ENCODE measurements at places on chromosomes 7 and 10. TPM values are rescaled to one million over a fixed set of nuclear protein-coding genes. Genes with fewer than 3 reads are reported as not detected.

The TMEM139 gene
- 0.20 TPM for total RNA-seq

GRCh38 chr7:47149208-47149839 is 432.6 kb downstream of the TNS3 start:
- DNase-seq = no peak

GRCh38 chr10:71613261-71613777 is 106.3 kb downstream of the C10orf105 start:
- no peak for DNase-seq

DNA sequence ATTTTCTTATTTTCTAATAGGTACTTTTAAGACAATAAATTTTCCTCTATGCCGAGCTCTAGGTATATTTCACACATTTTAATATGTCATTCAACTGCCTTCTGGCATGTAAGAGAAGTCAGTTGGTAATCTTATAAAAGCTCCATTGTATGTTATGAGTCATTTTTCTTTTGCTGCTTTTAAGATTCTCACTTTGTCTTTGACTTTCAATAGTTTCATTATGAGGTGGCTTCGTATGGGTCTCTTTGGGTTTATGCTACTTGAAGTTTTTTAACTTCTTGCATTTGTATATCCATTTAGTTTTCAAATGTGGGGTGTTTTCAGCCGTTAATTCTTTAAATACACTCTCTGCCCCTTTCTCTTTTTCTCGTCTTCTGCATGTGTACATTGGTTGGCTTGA is 80.5 kb downstream of the ABCA13 start:
- no peak for DNase-seq

GRCh38 chr7:110296321-110296720 is 794.6 kb upstream of the LRRN3 start:
- no peak for DNase-seq

DNA sequence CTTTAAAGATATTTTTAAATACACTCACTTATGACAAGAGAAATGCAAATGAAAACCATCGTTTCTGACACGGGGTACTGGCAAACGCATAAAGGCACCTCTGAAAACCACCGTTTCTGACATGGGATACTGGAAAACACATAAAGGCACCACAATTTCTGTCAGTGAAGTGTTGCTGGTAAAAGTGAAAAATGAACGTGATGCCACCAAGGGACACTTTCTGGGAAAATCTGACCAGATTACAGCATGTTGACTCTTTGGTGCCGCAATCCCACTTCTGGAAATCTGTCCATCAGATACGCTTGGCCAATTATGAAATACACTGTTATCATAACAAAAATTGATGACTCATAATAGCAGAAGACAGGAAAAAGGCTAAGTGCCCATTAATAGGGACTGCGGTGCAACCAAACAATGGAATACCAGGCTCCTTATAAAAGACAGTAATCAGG is 131.7 kb downstream of the ZMYND11 start:
- no peak for DNase-seq

GRCh38 chr10:47260505-47261111 is 39.4 kb upstream of the GDF10 start:
- no peak for DNase-seq

GRCh38 chr7:101555921-101556275 is 73.2 kb downstream of the MYL10 start:
- DNase-seq = no peak

The COL26A1 gene
- not detected for total RNA-seq

DNA sequence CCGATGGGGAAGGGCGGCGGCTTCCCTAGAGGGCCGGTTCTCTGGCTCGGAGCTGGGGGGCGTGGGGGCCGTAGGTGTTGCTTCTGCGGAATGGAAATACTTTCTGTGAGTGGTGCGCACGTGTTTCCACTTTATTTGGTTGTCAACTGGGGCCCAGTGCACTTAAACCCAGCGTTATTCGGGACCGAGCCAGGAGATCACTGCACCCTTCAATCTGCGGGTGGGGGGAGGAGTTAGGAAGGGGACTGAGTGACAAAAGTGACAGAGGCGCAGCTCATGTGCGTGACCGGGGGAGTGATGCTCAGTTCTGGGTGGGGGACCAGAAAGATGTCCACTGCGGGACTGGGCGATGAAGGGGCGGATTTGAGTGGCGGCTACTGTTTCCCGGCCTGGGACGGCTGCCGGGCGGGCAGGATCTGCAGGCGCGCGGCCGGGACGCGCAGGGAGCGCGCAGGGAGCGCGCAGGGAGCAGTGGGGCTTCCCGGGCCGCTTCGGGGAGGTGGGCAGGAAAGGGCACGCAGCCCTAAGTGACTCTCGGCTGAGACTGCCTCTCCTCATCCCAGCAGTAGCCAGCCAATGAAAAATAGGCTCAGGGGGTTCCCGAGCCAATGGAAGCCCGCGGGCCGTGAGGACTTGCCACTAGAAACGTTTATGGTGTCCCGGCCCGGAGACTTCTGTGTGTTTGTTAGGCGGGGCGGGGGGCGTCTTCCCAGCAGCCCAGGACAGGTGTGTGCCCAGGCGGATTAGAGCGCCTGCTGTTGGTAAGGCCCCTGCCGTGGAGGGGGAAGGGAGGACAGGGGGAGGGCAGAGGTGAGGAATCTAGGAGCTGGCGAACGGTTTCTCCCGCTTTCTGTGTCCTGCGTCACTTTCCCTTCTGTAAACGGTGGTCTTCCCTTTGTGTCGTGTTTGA is 54.3 kb upstream of the KDM7A start:
- DNase-seq = peak; percentile 61

The CCDC146 gene
- total RNA-seq = 10.5 TPM

DNA sequence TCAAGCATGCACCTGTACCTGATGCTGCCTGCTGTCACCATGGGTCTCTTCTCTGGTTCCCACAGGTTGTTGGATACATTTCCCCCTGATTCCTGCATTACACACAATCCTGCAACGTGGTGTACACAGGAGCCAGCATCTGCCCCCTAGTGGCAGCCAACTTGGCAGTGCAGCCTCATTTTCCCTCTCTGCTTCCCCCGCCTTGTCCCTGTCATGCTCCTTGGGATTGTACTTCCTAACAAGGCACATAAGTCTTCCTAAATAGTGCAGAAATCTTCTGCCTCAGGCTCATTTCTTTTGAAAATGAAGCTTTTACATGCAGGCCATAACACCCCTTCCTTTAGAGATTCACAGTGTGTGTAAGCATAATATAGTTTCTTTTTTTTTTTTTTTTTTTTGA is 387.5 kb downstream of the CCSER2 start:
- no peak for DNase-seq

The PDE6C gene
- total RNA-seq = not detected

- DNase-seq = no peak
Measured at GRCh38 chr7:645606-646005, 80.9 kb upstream of the DNAAF5 start.

The ASB10 gene
- total RNA-seq = not detected

The NKX1-2 gene
- total RNA-seq = not detected

GRCh38 chr7:155163696-155164095 is 93.6 kb downstream of the HTR5A start:
- no peak for DNase-seq

DNA sequence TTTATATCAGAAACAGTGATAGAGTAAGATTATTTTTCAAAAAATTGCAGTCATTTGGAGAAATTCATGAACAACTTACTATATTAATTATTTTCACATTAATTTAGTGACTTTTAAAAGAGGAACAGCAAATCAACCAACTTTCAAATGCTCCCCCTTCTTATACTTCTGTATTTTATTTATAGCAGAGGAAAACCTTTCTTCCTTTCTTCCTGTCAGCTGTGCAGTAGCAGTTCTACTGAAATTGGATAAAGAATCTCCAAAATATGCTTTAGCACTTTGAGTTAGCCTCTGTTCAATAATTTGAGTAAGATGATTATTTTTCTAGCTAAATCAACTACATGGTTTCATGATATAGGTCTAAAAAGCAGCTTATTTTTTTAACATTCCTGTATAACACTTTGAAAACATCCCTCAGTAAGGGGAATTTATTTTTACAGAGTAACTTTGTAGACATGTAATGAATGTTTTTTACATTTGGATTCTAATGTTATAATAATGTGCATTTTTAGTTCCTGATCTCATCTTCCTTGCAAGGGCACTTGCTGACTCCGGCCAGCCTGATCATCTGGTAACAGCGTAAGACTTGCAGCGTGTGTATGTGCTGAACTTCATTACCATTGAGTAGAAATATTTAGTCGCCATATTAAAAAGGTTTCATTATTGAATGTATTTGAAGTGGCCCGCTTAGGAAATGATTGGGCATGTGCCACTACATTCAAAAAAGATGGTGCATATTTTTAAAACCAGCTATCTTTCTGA is 158.3 kb upstream of the HDAC9 start:
- DNase-seq = no peak

DNA sequence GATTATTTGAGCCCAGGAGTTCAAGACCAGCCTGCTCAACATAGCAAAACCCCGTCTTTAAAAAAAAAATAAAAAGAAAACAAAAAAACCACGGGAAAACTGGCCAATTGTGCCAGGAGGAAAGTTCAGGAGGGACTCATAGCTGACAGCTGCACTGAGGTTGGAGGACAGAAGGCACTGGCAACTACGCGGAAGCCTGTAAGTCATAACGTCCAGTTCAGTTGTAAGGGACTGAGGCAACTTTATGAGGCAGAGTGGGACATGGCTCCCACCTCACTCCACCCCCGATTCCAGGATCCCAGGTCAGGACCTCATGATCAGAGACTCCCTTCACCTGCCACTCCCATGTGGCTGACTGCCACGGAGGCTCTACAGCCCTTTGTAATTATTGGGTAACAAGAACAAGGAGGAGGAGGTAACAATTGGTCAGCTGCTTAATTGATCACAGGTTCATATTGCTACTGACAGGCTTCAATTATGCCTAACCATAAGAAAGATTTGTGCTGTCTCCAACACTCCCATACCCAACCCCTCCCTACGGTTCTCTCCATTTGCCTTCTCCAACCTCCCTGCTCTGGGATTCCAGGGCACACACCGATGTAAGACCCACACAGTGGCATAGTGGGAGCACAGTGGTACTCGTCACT is 1.9 kb upstream of the CCL24 start:
- DNase-seq = no peak

DNA sequence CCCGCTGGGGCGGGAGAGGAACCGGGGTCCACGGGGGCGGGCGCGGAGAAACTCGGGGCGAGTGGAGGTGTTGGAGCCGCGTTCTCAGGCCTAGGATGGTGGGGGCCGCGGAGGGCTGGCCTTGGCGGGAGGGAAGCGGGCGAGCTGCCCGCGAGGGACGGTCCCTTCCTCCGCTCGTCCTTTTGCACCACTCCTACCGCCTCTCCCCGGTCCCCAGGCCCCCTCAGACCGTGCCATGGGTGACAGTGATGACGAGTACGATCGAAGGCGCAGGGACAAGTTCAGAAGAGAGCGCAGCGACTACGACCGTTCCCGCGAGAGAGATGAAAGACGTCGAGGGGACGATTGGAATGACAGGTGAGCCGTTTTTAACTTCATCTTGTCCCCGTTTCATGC is 451 bp downstream of the SRRT start:
- DNase-seq = no peak

The WASHC2A gene
- 44.8 TPM for total RNA-seq

DNA sequence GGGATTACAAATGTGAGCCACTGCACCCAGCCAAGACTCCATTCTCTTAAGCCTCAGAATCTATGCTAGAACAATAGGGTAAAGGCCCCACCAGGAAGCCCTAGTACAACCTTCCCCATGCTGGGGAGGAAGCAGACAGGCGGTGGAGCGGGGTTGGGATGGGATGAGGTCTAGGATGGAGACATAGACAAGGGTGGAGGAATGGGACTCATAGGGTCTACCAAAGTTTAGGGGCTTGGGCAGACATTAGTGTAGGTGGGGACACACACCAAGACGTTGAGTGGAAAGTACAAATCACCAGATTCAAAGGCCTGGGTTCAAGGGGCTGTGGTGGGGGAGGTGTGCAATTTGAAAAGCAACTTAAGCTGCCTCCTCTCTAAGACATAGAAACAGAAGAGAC is 19.3 kb downstream of the PRSS2 start:
- no peak for DNase-seq

- DNase-seq = no peak
Measured at GRCh38 chr7:123230603-123231002, 30.8 kb upstream of the SLC13A1 start.

DNA sequence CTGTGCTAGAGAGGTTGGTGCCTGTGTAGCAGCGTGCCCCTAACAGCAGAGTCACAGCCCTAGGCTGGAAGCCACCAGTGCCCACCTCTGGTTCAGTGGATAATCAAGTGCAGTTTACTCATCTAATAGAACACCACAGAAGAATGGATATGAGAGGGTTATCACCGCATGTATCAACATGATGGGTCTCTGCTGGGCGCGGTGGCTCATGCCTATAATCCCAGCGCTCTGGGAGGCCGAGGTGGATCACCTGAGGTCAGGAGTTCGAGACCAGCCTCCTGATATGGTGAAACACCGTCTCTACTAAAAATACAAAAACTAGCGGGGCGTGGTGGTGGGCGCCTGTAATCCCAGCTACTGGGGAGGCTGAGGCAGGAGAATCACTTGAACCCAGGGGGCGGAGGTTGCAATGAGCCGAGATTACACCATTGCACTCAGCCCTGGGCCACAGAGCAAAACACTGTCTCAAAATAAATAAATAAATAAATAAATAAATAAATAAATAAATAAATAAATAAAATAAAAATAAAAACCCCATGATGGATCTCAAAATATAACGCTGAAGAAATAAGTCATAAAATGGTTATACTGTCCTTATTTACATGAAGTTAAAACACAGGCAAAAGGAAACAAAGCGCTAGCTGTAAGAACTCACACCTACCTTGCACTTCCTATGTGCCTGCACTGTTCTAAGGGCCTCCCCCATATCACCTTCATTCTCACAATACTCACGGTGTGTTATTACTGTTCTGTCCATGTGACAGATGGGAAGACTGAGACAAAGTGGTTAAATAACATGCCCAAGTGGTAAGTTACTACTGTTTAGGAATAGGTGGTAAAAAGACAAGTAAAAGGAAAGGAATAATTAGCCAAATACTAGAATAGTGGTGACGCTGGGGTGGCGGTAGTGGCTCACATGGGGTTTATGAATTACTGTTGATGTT is 70.9 kb downstream of the AMZ1 start:
- DNase-seq = no peak

The FAM200A gene
- 1.8 TPM for total RNA-seq

DNA sequence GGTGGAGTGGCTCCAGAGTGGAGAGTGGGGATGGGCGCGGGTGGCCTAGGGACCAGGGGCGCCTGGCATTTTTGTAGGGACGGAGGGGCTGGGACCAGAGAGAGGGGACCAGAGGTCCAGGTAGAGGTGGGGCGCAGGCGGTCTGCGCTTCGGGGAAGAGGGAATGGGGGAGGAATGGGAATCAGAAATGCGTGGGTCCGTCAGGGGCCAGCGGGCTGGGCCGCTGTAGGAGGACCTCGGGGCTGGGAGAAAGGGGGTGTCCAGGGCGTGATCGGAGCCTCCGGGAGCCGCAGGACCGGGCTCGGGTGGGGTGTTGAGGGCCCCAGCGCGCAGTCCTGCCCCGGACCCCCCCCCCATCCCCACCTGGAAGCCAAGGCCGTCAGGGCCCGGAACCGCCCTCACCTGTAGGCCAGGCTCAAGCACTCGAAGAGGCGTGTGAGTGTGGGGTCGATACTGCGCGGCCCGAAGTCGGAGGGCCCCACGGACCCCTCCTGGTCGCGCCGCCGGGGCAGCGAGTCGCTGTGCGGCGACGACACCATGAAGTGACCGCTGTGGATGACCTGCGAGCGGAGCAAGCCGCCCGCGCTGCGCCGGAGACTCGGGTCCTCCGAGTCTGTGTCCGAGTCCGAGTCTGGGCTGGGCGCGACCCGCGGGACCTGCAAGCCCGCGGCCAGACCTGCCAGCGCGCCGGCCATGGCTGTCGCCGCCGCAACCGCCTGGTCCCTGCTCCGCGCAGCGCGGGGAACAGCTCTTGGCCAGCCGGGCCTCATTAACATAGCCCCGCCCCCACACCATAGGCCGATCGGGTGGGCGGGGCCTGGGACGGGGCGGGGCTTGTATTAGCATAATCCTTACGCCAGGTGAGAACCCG is at the start of gene MLXIPL:
TSS of gene MLXIPL (minus strand) at position 725 of the 871 bp plus-strand sequence. CDS start at position 695, 30 bp downstream.
- DNase-seq = peak; percentile 42

- peak; percentile 61 for DNase-seq
Measured at GRCh38 chr7:100119970-100120732, 717 bp downstream of the CNPY4 start.
